ENCODE measurements at places on chromosomes 4 and X. TPM values are rescaled to one million over a fixed set of nuclear protein-coding genes. Genes with fewer than 3 reads are reported as not detected.

USP17L22 gene
- total RNA-seq: not detected

IDH3G gene
- total RNA-seq: 53.7 TPM

DNA sequence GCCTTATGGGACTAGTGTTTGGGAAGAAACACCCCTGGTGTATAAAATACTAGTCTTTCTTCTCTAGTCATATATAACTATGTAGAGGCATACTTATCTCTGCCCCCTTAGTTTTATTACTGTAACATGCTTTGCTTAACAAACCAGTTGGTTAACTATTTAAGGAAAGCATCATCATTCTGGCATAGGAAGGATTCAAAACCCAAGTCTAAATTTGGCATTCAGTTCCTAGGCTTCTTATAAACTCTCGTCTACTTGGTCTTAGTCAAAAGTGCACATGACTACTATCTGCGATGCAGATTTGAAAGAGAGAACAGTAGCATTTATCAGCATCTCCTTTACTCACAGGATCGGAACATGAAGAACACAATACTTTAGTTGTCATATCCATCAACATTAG is 111.3 kb downstream of the MFAP3L start:
- H3K4me1 ChIP-seq: no peaks in the 10 kb centered on the region
- H3K4me3 ChIP-seq: no peak overlapping the region
- H3K36me3 ChIP-seq: no peaks in the 10 kb centered on the region
- no peak overlapping the region for H3K27ac ChIP-seq
- no peak for DNase-seq

GRCh38 chrX:9853307-9853706 is 67.1 kb downstream of the SHROOM2 start:
- no peak overlapping the region for H3K4me3 ChIP-seq
- no peaks in the 10 kb centered on the region for H3K36me3 ChIP-seq

DNA sequence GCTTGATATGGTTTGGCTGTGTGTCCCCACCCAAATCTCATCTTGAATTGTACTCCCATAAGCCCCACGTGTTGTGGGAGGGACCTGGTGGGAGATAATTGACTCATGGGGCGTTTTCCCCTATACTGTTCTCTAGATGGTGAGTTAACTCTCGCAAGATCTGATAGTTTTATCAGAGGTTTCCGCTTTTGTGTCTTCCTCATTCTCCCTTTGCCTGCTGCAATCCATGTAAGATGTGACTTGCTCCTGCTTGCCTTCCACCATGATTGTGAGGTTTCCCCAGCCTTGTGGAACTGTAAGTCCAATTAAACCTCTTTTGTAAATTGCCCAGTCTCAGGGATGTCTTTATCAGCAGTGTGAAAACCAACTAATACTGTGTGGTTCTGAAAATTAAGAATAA is 11.5 kb downstream of the SLAIN2 start:
- peaks cover 5% of the 10 kb centered on the region for H3K4me1 ChIP-seq
- H3K36me3 ChIP-seq: no peaks in the 10 kb centered on the region
- H3K27me3 ChIP-seq: no peaks in the 10 kb centered on the region
- no peak overlapping the region for H3K27ac ChIP-seq
- DNase-seq: no peak

DNA sequence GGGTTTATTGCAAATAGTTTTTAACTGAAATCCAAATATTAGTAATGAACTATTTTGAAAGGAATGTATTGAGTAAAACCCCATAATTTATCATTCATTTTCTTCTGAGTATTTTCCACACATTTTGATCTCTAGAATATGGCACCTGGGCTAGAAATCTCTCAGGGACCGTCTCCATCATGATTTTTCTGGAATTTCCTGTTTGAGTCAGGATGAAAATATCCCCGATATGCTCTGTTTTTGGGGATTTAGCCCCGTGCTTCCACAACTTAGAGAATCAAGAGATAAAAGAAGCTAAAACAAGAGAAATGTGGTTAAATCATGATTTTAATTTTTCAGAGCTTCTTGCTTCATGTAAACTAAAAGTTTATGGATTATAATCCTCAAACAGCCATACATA is 114.2 kb downstream of the SPCS3 start:
- no peaks in the 10 kb centered on the region for H3K27me3 ChIP-seq
- no peaks in the 10 kb centered on the region for H3K4me1 ChIP-seq
- no peaks in the 10 kb centered on the region for H3K36me3 ChIP-seq
- H3K27ac ChIP-seq: no peak overlapping the region
- no peak overlapping the region for H3K4me3 ChIP-seq
